ENCODE measurements at places on chromosomes 5 and 9. TPM values are rescaled to one million over a fixed set of nuclear protein-coding genes. Genes with fewer than 3 reads are reported as not detected.

Gene EQTN
- not detected for total RNA-seq

Gene FOXD4L3
- total RNA-seq, result not detected

Gene PDZD2
- total RNA-seq, result not detected

Gene TMEM174
- not detected for total RNA-seq

Gene LMNB1
- 117 TPM for total RNA-seq

Gene BARX1
- total RNA-seq, result not detected

Gene SPINK4
- total RNA-seq, result not detected

Gene PCDH12
- total RNA-seq, result not detected

- DNase-seq, result no peak
These were observed 16.5 kb downstream of the RICTOR start for GRCh38 chr5:39057734-39058133.

- no peak for DNase-seq
These were observed 15.3 kb downstream of the GPR21 start for GRCh38 chr9:123048748-123049147.

DNA sequence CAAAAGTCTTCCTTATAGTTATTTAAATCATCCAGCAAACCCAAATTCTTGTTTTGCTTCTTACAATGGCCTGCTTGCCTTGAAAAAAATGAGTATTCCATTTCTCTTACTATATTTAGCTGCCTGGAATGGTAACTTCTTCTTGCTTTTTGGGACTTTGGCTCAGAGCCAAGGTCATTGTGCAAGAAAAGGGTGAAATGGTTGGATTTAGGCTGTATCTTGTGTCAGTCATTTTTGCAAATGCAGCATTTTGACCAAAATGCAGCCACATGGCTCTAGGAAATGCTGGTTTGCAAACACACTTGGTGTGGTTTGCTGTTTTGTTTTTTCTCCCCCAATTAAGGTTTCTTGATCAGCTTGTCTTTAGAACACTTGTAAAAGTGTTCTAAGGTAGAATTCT, 133.3 kb upstream of the ELL2 start:
- DNase-seq, result no peak

DNA sequence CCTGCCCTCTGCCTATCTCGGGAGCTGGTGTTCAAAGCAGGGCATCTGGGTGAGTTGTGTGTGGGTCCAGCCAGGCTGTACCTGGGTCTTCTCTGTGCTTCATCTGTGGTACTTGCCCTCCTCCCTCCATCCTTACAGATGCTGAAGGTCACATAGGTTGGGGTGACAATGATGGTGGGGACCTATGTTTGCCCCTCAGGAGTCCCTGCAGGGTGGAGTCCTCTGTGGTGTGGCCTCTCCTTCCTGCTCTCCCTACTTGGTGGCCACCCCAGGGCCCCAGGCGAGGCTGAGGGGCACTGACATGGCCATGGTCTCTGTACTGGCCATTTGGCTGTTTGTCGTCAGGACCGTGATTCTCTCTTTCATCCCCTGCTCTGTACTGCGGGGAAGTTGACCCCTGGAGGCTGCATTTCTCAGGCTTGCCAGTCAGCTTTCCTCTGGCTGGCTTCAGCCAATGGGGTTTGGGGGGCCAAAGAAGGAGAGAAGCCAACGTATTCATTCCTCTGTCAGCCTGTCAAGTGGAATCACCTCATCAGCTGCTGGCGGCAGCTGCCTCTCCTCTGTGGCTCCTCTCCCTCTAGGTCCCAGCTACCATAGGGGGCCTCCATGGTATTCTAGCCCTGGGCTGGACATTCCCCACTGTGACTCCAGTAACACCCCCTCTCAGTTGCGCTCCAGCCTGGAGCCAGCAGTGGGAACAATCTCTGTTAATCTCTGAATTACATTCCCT, 4.6 kb downstream of the DCANP1 start:
- DNase-seq, result no peak

DNA sequence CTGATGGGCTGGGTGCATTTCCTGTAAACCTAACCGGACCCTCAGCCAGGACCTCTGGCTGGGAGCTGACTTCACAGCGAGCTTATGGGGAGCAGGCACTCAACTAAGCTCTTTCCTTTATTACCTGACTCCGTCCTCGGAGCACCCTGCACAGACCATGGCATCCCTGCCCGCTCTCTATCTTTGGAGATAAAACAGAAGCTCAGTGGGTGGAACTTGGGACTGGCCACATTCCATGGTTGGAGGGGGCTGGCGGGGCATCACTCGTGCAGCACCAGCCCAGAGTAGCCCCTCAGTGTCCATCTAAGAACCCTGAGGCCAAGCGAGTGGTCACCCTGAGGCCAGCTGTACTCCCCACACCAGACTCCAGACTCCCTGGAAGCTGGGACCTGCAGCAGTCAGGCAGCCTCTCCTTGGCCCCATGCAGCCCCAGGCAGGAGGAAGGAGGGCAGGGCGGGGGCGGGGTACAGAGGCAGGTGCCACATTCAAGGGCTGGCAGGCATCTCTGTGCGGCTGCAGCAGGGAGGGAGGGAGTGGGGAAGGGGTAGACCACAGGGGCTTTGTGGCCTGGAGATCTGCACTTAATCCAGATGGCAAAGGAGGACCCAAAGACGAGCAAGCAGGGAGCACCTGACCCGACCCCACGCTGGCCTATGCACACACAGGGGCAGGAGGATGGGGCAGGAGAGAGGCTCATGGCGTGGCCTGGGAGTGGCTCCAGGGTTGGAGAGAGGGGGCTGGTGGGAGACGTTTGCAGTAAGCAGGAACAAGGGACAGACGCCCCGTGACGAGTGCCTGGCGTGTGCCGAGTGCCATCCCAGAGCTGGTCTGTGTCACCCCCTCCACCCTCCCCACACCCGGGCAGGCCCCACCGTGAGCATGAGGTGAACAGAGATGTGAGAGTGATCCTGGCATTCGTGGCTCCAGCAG, 26.1 kb downstream of the GLT6D1 start:
- DNase-seq, result no peak

DNA sequence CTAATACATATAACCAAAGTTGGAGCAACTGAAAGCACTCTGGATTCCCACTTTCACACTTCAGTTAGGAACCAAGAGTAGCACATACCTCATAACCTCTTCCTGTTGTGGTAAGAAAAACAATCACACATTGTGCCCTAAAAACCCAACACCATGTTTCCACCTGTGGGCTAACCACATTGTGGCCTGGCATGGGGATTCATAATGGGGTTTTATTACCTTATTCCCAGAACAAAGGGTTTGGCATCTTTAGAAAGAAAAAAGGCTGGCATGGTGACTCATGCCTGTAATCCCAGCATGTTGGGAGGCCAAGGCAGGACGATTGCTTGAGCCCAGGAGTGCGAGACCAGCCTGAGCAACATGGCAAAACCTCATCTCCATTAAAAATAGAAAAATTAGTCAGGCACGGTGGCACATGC, 60.6 kb downstream of the HSD17B3 start:
- peak; percentile 33 for DNase-seq

DNA sequence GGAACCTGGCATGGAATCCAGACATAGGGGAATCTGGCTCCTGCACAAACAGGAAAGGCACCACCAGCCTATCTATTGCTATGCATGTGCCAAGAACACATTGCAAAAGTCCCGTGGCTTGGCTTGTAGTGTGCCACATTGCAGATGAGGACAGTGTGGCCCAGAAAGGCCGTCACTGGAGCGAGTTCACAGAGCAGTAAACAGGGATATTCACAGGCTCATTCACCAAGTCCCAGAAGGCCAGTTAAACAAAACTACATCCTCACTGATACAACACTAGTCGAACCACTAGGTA, 39.6 kb upstream of the TRIM32 start:
- DNase-seq, result no peak

DNA sequence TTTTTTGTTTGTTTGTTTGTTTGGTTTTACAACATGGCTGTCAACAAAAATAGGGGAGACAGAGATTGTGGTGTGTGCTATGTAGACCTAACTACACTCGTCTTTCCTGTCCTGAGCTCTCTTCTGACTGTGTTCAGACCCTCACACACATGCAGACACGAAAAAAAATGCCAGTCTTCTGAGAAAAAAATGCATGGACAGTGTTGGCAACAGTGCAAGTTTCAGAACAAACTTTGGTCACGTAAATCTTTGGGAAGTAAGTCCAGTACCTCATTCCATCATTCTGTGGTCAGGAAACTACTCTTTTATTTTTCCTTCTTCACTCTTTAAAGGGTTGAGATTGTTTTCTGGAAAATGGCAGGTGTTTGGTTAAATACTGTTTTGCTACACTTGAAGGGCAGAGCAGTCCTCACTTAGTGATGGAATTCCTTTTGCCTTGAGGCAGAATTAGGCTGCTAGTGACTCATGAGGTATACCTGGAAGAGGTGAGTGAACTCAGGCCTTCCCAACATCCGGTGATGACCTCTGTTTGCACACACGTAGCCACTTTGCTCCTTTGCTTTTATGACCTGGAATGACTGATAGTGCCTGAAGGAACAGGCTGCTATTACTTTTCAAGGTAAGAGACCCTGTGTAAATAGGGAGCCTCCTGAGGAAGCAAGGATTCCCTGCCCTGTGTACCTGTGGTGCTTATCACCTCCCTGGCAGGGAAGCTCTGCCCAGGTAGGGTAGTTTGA, 81.6 kb upstream of the TNFAIP8 start:
- DNase-seq, result peak; percentile 70

GRCh38 chr9:127863191-127863621, 8.7 kb upstream of the ENG start:
- no peak for DNase-seq

DNA sequence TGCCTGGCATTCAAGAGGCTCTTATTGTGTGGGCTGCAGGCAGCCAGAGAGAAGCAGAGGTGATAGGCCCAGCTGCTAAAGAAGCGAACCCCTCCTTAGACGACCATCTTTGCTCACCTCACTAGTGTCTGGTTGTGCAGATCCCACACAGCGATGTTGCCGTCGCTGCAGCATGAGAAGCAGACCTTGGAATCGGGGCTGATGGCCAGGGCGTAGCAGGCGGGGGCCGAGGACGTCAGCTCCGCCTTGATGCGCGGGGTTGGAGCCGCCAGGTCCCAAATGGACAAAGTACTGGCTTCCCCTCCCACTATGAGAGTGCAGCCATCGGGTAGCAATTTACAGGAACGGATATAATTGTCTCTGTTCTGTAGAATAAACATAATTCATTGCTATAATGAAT, 98.7 kb downstream of the TLE1 start:
- DNase-seq, result no peak

DNA sequence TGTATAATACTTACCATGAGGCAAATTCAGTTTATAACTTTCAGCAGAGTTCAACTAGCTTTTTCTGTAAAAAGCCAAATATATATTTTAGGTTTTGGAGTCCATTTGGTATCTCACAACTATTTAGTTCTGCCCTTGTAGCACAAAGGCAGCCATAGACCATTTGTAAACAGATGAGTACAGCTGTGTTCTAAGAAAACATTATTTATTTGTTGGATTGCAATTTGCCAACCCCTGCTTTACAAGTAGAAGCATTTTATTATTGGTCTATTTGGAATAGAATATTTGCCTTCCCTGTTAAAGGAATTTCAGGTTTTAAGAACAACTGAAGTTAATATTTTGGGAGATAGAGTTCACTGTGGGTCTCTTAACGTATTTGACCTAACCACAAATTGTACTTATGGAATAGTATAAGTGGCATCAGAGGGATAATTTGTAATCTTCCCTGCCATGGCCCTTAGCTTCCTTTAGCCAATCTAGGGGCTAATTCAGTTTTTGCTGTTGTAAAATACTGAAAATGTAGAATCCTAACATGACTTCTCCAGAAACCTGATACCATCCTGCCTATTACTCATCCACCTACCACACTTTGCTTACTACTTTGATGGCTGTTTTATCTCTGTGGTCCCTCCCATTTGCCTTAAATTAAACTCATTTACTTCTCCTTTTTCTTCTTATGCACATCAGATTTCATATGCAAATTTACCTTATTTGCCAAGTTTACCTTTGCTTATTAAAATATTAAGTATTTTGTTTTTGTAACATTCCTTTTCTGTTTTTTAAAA, 109.2 kb downstream of the DMXL1 start:
- no peak for DNase-seq

DNA sequence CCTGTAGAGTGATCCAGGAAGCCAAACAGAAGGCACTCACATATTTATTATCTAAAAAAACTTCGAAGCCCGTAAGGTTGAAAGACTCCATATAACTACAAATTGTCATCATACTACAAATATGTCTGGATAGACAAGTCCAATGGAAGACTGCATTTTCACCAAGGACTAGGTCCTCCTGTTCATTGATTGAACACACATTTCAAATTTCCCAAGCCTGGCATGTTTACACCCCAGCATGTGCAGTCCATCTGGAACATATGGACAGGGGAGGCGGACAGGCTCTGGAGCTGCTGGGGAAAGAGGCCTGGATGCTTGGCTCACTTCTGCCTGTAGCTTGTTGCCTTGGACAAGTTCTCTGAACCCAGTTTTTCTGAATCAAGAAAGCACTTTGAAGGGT, 378.7 kb downstream of the ENC1 start:
- DNase-seq, result no peak

- no peak for DNase-seq
These were observed 381.4 kb downstream of the GADD45G start for GRCh38 chr9:89986190-89986589.

DNA sequence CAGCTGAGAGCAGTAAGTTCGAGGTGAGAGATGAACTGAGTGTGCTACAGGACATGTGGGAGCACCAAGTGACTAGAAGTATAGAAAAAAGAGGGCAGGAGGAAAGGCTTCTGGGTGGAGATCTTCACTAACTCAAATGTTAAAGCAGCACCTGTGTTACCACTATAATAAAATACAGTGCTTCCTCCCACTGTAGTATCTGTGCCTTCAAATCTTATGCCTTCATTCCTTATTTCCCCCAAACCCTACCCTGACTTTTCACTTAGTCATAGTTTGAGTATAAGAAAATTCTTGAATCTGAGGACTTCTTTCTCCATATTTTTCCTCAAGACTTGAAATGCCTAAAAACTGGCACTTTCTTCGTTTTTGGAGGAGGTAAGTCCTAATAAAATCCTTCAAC, 61.8 kb downstream of the ALDH1A1 start:
- DNase-seq, result no peak

- DNase-seq, result no peak
These were observed 9.9 kb downstream of the PSMD5 start for GRCh38 chr9:120832807-120833206.

GRCh38 chr5:123690821-123691220, 178.8 kb downstream of the CSNK1G3 start:
- DNase-seq, result no peak

- no peak for DNase-seq
These were observed 1888.9 kb upstream of the CDH6 start for GRCh38 chr5:29304545-29304944.

- peak; percentile 39 for DNase-seq
These were observed 16.8 kb upstream of the DAB2IP start for GRCh38 chr9:121634329-121635261.

GRCh38 chr5:32942225-32942989, 231.3 kb downstream of the NPR3 start:
- DNase-seq, result no peak
